ENCODE measurements at places on chromosomes 4 and X. TPM values are rescaled to one million over a fixed set of nuclear protein-coding genes. Genes with fewer than 3 reads are reported as not detected.

KCNE5 gene
- total RNA-seq, result 1.2 TPM

SH3RF1 gene
- total RNA-seq, result 13.0 TPM

CT45A10 gene
- total RNA-seq, result not detected

TMEM144 gene
- 2.4 TPM for total RNA-seq

GRIA3 gene
- 58.7 TPM for total RNA-seq

Measured in frontal cortex (tissue), 4 donors.